HS-5 (cell line): ENCODE measurements at places on chromosomes 4 and X.

DNA sequence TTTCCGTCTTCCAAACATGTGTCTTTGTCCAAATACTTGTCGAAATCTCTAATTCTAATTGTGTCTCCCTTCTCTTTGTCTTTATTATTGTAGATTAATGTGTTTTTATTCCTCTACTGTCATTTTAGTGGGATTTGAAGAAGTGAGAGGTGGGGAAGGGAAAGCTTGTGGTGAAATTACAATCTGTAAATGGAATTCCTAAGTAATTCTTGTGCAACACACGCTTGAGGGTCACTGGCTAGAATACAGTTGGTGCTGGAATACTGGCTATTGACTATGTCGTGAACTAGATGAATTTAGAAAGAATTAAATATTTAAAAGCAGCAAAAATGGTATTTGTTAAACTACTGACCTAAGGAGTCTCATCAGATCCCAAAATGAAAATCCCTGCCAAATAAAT lies 10.7 kb upstream of the FNIP2 start:
- DNase-seq: no peak

DNA sequence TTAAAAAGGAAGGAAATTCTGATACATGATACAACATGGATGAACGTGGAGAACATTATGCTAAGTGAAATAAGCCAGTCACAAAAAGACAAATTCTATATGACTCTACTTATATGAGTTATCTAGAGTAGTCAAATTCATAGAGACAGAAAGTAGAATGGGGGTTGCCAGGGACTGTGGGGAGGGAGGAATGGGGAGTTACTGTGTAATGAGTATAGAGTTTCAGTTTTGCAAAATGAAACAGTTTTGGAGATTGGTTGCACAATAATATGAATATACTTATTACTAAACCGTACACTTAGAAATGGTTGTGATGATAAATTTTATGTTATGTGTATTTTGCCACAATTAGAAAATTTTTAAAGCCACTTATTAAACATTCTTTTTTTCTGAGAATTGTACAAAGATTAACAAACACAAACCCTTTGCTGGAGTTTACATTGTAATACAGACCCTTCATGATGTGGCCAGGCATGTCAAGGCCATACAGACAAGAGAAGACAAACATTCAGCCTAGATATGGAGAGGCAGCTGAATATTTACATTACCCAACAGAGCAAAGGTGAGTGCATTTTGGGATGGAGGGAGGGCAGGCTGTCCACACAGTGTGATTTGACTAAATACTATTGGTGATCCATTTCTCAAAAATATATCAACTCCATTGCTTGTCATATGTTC lies 21.2 kb upstream of the GPC3 start:
- no peak for DNase-seq

DNA sequence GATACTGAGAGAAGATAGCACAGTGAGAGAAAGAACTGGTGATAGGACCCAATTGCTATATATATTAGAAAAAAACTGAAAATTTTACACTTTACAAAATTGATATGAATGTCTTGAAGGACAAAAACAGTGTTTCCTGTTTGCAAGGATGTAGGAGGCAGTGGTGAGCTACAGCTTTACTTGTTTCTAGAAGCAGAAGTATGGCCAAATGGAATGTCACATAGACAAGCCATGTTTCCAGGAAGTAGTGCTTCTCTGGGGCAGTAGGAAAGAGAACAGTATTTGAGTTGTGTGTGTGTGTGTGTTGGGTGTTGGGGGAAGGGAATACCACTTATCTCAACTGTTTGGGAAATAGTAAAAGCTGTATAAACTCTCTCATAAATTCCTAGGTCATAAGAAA lies 60.9 kb upstream of the IBSP start:
- DNase-seq: no peak

DNA sequence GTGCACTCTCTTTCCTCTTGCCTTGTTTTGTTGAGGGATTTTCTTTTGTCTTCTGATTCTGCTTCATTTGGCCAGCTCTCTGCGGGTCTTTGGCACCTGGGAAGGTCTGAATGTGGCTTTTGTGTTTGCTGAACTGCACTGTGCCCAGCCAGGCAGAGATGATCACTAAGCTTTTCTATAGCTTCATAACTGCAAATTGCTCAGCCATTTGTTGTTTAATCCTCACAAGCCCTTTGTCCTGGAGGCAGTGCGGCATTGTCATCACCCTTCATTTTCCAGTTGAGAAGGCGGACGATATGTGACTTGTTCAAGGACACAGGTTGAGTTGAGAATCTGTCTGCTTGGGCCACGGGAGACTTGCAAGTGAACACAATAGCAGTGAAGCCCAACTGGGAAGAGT lies 46.0 kb upstream of the SFRP2 start:
- no peak for DNase-seq

- DNase-seq: no peak
Observed at GRCh38 chr4:122959981-122960610, 37.7 kb upstream of the NUDT6 start.

GRCh38 chrX:151039351-151039750 lies 56.2 kb downstream of the HMGB3 start:
- DNase-seq: no peak

DNA sequence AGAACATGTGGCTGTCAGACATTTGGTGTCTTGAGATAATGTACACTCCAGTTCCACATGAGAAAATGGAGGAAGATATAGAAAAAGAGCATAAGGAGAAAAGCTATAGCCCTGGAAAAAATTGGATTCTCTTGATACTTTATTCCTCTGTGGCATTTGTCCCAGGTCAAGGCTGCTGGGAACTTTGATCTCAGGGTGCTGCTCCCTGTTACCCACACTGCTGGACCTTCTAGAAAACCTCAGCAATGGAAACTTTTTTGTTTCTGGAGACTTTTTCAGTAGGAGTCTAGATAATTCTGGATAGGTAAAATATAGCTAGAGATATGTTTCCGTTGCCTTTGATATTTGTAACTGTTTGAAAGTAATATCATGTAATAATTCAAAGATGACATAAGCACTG lies 11.1 kb downstream of the ADH1C start:
- DNase-seq: no peak

GRCh38 chr4:30821859-30822612 lies 101.9 kb downstream of the PCDH7 start:
- DNase-seq: peak; percentile 34

GRCh38 chr4:8537041-8537461 lies 43.1 kb upstream of the GPR78 start:
- peak; percentile 90 for DNase-seq

GRCh38 chr4:666822-667544 lies 7.1 kb downstream of the ATP5ME start:
- DNase-seq: no peak

GRCh38 chr4:116005037-116005805 lies 891.8 kb upstream of the NDST4 start:
- no peak for DNase-seq

GRCh38 chrX:72676465-72676864 lies 37.6 kb downstream of the PHKA1 start:
- DNase-seq: no peak

GRCh38 chr4:120155287-120155686 lies 88.6 kb upstream of the MAD2L1 start:
- no peak for DNase-seq

DNA sequence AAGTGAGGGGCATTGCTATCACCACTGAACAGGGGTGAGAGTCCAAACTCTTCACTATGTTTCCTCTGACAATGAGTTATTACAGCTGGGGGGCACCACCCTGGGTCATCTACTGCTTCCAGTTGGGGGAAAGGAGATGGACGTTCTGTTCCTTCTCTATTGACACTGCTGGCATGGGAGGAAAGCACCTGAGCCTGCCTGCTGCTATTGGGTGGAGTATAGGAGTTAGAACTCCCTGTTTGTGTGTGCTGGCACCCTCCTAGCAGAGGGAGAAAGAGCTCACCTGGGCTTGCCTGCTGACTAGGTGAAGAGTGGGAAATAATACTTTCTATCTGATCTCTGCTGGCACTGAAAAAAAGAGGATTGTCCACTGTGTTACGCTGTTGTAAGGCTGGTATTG lies 163.8 kb downstream of the MSN start:
- no peak for DNase-seq

GRCh38 chrX:109590176-109590575 lies 34.8 kb downstream of the KCNE5 start:
- no peak for DNase-seq

- DNase-seq: peak; percentile 37
Observed at GRCh38 chrX:150362599-150363481, at the start of gene MAMLD1. Gene MAMLD1, plus strand, starts transcription at chrX:150363317. Its CDS starts 82,200 bp downstream, at chrX:150445517.

DNA sequence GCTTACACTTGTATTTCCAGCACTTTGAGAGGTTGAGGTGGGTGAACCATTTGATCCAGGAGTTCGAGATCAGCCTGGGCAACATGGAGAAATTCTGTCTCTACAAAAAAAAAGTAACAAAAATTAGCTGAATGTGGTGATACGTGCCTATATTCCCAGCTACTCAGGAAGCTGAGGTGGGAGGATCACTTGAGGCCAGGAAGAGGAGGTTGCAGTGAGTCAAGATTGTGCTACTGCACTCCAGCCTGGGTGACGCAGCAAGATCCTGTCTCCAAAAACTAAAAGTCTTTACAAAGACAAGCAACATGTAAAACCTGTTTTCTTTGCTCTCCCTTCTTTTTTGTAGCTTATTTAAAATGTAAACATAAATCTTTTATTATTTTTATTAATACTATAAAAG lies 1156.1 kb downstream of the FAT4 start:
- DNase-seq: no peak

DNA sequence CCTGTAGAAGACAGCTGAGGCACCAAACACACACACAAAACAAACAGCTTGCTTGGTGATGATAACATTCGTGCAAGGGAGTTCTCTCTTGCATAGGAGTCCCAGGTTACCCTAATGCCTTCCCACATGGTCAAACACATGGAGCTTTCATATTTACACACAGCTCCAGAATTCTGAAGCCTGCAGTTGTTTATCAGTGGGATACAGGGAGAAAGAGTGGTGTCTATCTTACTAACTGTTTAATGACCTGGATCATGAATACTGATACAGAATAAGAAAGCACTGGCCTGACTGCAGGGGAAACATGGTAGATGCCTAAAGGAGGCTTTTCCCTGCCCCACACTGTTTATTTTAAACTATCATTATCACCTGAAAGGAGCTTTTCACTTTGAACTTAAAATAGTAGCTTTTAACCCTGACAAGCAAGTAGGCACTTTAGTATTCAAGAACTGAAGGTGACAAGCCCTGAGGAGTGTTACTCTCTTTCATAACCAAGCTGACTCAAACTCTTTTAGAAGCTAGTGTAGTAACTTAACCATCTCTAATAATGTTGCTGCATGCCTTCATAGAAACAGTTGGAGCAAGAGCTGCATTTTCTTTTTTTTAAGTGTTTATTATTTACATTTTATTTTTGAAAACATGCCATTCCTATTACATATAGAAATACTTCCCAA lies 15.6 kb downstream of the TET2 start:
- DNase-seq: no peak

DNA sequence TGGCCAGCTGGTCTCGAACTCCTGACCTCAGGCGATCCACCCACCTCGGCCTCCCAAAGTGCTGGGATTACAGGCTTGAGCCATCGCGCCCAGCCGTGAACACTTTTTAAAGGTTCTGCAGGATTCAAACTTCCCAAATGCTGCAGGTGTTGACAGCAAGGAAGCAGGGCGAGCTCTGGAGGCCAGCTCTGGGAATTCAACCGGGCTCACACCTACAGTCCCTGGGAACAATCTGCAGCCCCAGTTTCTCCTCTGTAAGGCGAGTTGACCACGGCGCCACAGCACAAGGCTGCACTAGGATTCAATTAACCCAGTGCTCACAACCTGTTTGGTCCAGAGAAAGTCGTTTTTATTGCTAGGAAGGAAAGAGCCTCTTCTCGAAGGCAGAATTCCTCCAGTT lies 1.6 kb downstream of the MTNR1A start:
- DNase-seq: no peak

- peak; percentile 32 for DNase-seq
Observed at GRCh38 chrX:106917830-106918500, 2.2 kb upstream of the CLDN2 start.

DNA sequence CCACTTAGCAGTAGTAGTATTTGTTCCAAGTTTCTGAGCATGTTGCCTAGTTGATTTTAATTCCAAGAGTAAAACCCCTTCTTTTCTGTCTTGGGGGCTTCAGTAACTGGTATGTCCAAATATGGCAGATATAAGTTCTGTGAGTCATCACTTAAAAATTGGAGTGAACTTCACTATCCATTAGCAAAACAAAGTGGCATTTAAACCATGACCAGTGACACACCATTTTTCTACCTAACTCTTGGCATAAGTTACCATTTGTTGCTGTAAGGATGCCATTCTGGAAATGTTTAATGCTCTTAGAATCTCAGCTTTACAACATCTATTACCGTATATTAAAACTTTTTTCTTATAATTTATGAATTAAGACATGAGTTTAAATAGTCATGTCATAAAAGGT lies 102.0 kb downstream of the CBR4 start:
- DNase-seq: no peak

GRCh38 chr4:17336524-17336961 lies 175.3 kb downstream of the QDPR start:
- DNase-seq: no peak

- DNase-seq: no peak
Observed at GRCh38 chrX:47501226-47502074, 18.4 kb upstream of the ZNF41 start.

DNA sequence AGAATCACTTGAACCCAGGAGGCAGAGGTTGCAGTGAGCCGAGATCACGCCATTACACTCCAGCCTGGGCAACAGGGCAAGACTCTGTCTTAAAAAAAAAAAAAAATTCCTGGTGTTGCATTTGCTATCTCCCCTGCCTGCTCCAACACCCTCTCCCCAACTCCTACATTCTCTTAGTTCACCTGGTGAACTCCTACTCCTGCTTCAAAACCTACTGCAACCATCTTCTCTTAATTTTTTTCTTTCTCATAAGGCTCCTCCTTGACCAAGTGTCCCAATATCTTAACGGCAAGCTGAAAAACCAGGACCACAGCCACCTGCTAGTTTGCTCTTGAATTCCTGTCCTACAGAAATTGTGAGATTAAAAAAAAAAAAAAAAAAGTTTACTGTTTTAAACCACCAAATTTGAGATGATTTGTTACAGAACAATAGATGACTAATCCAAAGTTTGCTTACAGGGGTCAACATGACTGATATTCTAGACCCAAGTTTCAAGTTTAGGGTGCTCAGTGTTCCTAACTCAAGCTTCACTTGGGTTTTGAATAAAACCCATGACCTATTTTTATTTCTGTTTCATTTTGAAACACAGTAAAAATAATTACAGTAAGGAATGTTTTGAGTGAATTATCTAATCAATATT lies 13.1 kb upstream of the ANXA5 start:
- DNase-seq: no peak

DNA sequence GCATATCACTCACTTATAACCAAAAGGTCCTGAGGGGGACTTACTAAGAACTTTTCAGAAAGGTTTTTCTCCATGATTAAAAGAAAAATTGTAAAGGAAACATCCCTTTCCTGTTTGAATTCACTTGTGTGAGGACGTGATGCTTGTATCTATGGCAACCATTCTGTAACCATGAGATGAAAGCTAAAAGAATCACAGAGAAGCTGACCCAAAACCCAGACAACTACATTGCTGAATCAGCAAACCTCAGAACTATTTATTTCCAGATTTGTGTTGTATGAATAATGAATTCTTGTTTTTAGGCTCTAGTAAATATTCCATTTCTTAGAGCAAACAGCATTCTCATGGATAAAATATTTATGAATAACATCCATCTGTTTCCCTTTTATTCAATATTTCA lies 91.2 kb downstream of the RCHY1 start:
- DNase-seq: no peak
